Activated T-cell treated with anti-CD3 and anti-CD28 coated beads for 1 hour (primary cell): ENCODE measurements at places on chromosomes 7 and 10.

DNA sequence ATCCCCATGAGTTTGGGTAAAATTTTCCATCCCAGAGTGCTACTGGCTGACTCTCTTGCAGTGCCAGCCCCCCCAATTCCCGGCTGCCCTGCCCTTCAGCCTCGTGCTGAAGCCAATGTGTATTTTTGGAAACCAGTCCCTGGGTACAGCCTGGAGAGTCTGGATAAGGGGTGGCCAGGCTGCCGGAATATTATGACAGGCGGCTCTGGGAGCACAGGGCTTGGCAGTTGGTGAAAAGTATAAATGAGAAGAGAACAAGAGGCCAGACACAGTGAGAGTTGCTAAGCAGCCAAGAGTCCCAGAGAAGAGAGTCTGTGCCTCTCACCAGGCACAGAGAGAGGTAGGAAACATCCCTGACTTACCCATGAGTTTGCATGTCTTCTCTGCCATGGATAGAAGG lies 53.6 kb downstream of the TMEM130 start:
- no peak for DNase-seq

- DNase-seq, result no peak
Observed at GRCh38 chr10:14306190-14306589, 24.5 kb downstream of the FRMD4A start.

DNA sequence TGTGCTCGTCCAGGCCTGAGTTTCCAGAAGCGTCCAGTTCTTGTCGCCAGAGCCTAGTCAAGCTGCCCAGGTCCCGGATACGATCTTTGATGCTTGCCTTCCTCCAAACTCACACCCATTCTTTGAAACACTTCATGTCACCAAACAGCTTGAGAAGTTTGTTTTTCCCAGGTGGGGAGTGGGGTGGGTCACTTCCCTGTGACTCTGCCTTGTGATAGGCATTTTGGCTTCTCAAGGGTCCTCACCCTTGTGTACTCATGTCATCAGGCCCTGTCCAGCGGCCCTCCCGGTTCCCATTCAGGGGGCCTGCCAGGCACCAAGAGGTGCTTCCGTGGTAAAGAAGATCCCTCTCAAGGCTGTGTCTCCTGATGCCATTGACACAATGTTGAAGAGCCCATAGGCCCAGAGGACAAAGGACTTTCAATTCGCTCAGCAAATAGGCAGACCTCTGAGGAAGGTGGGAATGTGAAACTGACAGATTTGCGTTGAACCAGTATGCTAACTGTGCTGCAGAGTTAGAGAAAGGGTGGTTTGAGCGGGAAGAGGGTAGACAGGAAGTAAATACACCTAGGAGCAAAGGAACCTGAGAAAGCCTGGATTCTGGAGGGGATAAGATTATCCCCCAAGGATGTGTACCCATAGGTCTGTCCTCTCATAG lies 24.7 kb upstream of the SFTPA1 start:
- no peak for DNase-seq

DNA sequence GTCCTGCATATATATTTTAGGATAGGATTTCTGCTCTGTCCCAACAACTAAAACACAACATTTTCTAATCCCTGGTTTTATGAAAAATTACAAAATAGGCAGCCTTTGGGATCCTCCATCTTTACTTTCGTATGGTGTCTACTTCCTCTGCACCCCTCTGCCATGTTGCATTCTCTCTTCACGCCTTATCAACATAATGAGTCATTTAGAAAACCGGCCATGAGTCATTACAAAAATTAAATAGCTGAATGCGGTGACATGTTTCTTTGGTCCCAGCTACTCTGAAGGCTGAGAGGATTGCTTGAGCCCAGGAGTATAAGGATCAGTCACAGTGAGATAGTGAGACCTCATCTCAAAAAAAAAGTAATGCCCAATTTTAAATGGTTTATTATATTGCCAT lies 148.1 kb upstream of the CELF2 start:
- DNase-seq, result no peak
